ENCODE measurements at places on chromosomes 7 and 10.

DNA sequence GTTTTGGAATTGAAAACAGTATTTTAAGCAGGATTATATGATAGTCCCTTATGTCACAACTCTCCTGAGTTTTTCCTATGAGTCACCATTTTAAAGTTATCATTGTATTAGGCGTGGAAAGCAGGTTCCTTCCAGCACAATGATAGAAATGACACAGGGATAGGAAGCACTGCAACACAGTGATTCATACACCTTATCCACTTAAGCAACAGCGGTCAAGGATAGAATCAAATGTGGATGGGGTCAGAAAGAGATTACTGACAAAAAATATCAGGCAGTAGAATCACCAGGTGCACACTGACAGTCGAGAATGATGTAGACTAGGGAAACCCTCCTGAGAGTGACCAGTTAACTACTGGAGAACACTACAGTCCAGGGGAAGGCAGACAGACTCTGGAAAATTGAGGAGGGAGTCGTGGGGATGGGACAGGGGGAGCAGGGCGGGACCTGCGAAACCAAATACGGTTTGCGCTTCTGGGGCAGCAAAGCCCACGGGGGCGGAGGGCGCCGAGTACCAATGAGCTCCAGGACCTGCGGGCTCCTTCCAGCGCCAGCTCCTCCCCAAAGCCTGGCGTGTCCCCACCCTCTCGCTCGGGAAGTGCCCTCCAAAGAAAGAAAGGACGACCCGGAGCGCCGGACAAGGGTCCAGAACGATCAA lies 479 bp downstream of the PNPLA8 start:
- DNase-seq: peak; percentile 75

DNA sequence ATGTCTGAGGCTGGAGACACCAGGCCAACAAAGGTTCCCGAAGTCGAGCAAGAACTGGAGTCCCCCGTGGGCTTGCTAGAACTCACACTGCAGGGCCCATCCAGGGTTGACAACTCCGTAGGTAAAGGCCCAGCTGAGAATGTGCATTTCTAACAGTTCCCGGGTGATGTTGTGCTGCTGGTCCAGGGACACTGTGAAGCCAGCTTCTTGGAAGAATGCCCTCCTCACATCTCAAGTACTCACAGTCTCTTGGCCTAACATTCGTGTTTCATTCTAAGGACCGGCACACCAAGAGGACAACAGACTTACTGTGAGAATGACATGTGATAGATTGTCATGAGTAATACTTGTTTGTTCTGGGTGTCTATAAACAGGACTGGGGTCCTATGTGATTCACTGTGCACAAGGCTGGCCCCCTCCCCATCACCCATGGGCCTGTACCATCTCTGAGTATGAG lies 682.3 kb upstream of the IGFBP3 start:
- no peak for DNase-seq

DNA sequence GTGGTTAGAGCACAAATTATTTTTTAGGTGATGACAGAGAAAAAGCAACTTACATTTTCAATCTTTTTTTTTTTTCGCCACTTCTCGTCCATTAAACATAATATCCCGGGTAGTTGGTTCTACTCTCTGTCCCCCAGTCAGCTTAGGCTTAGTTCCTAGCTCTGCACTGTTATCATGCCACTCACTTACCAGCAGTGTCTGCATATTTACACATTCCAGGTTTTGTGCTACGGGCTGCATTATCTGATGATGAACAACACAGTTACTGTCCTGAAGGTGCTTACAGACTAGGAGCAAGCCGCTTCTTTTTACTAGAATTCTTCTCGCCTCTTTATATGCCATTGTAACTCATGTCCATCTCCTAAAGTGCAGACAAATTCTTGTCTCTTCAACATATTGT lies 121.8 kb upstream of the NPVF start:
- DNase-seq: no peak

GRCh38 chr10:1399431-1400100 lies 337.8 kb downstream of the ADARB2 start:
- no peak for DNase-seq

- no peak for DNase-seq
Measured at GRCh38 chr10:111109501-111110242, 32.8 kb downstream of the ADRA2A start.

DNA sequence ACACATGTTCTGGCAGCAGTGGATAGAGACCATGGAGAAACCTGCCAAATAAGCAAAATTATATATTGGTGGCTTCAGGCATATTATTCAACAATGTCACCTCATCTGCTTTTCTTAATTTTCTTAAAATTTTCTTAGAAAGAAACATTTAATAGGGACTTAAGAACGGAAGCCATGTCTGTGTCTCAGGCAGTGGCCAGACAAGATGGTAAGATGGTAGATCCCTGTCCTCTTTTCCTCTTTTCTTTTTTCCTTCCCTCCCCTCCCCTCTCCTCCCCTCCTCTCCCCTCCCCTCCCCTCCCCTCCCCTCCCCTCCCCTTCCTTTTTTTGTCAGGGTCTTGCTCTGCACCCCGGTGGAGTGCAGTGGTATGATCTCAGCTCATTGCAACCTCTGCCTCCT lies 24.2 kb upstream of the ICA1 start:
- DNase-seq: no peak

DNA sequence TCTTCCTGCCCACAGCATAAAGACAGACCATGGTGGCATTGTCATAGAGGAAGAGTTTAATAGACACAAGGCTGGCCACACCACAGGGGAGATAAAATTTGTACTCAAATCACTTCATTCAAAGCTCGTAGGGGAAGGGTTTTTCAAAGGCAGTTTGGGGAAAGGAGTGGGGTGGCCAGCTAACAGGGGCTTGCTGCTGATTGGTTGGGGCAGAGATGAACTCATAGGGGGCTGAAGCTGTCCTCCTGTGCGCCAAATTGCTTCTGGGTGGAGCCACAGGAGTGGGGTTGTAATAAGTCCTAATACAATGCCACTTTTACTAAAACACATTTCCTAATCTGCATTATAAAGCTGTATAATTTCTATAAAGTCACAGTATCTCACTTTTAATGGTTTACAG lies 22.5 kb downstream of the PDZD8 start:
- no peak for DNase-seq

DNA sequence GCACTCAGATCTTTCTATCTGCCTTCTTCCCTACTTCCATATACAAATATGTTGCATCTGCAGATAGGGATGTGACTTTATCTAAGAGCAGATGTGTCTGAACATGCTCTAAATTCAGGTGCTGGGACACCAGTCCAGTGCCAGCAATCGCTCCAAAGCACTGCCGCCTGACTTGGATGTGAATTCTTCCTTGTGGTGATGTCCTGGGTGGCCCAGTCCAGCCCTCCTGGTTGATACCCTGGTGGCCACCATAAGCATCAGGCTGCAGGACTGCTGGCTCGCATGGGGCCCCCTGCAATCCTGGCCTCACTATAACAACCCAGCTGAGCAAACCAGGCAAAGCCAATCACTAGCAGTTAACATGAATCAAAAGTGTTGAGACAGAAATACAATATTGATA lies 149.2 kb upstream of the PDE1C start:
- DNase-seq: no peak

DNA sequence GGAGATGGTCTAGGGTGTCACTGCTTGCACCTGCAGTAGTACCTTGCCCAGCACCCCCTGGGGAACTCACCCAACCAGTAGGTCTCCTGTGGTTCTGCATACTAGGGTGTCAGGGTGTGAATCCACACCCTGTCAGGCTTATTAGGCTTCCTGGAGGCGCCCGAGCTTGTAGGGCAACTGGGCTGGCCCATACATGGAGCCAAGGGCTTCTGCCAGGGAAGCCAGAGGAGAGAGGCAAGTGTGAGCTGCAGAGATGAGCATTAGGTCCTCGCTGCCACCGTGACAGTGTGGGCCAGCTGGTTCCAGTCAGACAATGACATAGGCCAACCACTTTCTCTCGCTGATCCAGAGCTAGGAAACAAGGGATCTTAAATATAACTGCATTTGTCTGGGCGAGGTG lies 11.2 kb downstream of the MXI1 start:
- DNase-seq: no peak

DNA sequence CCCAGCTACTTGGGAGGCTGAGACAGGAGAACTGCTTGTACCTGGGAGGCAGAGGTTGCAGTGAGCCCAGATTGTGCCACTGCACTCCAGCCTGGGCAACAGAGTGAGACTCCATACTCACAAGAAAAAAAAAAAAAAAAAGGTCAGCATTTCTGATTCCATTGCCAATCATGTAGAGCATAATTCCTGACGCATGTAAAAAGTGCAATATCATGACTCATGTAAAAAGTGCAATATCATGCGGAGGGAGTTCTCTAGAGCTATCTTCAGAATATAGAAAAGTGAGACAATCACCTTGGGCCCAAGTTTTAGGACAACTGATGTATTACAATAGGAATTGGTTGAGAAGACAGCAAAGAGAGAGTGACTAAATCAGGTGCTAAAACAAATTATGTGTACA lies 85.8 kb downstream of the SEMA3A start:
- DNase-seq: no peak

GRCh38 chr10:27464993-27465392 lies 39.1 kb upstream of the RAB18 start:
- DNase-seq: no peak

- DNase-seq: no peak
Measured at GRCh38 chr7:118304100-118304499, 79.6 kb downstream of the ANKRD7 start.

DNA sequence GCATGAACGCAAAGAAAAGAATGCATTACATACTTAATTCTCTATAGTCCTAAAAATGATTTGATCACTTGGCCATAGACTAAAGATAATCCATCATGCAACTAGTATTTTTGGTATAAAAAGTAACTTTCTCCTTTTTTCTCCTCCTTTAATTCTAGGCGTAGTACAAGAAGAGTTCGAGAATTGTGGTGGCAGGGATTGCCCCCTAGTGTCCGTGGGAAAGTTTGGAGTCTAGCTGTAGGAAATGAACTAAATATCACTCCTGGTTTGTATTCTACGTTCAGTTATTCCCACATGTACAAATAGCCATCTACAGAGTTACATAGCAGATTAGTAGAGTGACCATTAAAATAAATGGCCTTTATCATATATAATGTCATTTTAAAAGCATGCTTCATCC lies 45.5 kb upstream of the HELLS start:
- peak; percentile 5 for DNase-seq

GRCh38 chr7:144641389-144642044 lies 194.3 kb downstream of the TPK1 start:
- DNase-seq: no peak

DNA sequence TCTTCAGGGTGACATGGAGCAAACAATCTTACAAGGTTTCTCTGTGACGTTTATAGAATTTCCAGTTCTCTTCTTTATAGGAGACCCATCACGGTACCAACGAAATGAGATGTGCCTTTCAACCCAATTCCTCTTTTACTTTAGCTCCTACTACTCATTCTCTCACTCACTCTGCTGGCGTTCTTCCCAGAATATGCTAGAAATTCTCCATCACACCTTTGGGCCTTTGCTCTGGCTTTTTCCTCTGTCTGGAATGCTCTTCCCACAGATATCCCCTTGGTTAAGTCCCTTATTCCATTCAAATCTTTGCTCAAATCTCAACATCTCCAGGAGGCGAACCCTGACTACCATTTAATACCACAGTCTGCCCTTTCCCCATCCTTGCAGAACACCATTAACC lies 39.0 kb downstream of the SEMA3C start:
- DNase-seq: peak; percentile 61

- DNase-seq: peak; percentile 28
Measured at GRCh38 chr10:6176691-6177231, 26.0 kb upstream of the PFKFB3 start.

DNA sequence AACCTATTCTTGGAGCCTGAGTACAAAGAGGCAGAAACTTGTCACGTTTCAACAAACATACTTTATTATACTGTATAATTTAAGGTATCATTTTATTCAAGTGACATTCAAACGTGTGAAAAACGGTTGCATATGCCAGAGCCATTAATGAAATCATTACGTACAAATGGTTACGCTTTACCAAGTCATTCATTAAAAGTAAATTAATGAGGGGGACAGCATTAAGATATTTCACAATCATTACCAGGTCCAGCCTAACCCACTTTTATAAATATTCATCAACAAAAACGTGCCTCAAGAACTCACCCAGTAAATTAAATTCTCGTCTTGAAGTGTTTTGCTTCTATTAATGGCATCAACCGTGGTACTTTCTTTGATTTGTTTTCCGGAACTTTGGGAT lies 253.0 kb downstream of the RPS24 start:
- DNase-seq: no peak

- DNase-seq: no peak
Measured at GRCh38 chr7:42550706-42551470, 313.9 kb upstream of the GLI3 start.

GRCh38 chr10:109030581-109031210 lies 892.6 kb downstream of the XPNPEP1 start:
- DNase-seq: no peak

GRCh38 chr10:71748671-71749191 lies 24.6 kb downstream of the VSIR start:
- DNase-seq: no peak

- peak; percentile 14 for DNase-seq
Measured at GRCh38 chr7:516216-516605, 3.4 kb downstream of the PDGFA start.

DNA sequence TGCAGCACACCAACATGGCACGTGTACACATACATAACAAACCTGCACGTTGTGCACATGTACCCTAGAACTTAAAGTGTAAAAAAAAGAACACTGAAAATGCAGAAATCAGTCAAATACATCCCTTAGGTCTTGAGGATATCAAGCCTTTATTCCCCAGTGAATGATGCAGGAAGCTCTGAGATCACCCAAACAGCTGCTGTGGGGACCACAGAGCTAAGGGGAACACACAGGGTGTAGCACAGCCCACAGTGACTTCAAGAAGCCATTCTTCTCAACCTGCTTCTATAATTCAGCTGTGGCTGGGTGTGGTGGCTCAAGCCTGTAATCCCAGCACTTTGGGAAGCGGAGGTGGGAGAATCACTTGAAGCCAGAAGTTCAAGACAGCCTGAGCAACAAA lies 314.9 kb downstream of the CALN1 start:
- DNase-seq: no peak

GRCh38 chr7:123797673-123798531 lies 47.1 kb upstream of the HYAL4 start:
- peak; percentile 74 for DNase-seq

- DNase-seq: no peak
Measured at GRCh38 chr10:117736655-117737054, 194.1 kb downstream of the EMX2 start.

GRCh38 chr7:78601728-78602127 lies 803.2 kb downstream of the PHTF2 start:
- DNase-seq: no peak

DNA sequence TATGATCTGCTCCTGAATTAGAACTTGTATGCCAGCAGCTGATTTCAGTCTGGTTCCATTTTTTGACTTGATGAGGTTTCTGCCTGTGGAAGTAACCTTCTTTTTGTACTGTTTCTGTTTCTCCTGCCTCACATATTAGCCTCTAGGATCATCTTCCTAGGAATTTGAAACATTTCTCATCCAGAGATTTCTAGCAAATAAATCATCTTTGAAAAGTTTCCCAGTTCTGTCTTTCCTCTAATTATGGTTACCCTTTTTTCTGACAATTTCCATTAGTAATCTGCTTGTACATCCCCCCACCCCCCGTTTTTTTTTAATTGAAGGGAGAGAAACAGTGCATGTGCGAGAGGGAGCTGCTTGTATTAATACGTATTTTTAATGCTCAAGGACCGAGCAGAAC lies 92.2 kb downstream of the NRF1 start:
- DNase-seq: no peak

- no peak for DNase-seq
Measured at GRCh38 chr7:74006032-74006431, 21.9 kb upstream of the ELN start.

- no peak for DNase-seq
Measured at GRCh38 chr10:72083790-72084459, 4.4 kb downstream of the SPOCK2 start.

- no peak for DNase-seq
Measured at GRCh38 chr7:148095066-148095465, 495.5 kb upstream of the C7orf33 start.
